GM03348 (cell line): ENCODE measurements at places on chromosomes 2 and 18.
A peak's percentile ranks its signal among the peaks of the same experiment; 100 is the strongest.

DNA sequence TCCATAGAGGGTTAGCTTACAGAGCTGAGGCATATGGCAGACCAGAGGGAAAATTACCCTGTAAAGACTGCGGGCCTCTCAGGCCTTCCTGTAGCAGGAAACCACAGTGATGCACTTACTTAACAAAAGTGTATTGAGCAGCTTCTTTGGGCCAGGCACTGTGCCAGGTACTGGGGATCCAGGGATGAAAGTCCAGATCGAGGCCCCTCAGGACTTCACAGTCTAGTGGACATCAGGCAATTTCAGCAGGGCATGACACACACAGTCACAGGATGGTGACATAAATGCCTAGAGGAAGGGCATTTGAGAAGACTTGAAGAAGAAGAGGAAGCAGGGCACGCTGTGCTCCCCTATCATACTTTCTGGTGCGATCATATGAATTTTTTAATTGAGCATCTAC is 71.7 kb downstream of the MARCO start:
- no peak for DNase-seq

DNA sequence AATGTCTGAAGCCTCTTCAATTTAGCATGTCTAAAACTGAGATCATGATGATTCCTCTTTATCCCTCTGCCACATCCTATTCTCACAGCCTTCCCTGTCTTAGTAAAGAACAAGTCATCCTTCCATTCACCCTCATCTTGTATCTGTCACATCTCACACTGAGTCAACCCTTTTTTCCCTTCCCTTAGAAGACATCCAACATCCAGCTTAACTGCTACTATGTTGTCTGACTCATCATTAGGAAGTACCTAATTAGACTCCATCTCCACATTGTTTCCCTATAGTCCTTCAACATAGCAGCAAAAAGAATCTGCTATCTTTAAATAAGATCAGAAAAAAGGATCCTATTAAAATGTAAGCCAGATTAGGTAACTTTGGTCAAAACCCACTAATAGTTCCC is 85.2 kb upstream of the GRB14 start:
- peak; percentile 48 for DNase-seq

GRCh38 chr2:58039170-58039611 is 7.4 kb upstream of the VRK2 start:
- DNase-seq: peak; percentile 31

DNA sequence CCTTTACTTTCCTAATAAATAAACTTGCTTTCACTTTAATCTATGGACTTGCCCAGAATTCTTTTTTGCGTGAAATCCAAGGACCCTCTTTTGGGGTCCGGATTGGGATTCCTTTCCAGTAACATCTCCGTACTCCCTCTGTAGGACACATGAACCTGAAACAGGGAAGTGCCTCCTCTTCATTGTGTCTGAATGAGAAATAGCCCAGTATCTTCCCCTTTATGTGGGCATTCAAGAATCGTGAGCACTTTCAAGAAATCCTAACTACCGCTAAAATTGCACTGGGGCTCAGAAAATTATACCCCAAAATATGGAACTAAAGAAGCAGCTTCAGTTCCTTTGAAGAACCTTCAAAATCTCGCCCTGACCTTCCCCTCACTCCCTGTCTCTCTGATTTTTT is 7.8 kb upstream of the POMC start:
- no peak for DNase-seq

DNA sequence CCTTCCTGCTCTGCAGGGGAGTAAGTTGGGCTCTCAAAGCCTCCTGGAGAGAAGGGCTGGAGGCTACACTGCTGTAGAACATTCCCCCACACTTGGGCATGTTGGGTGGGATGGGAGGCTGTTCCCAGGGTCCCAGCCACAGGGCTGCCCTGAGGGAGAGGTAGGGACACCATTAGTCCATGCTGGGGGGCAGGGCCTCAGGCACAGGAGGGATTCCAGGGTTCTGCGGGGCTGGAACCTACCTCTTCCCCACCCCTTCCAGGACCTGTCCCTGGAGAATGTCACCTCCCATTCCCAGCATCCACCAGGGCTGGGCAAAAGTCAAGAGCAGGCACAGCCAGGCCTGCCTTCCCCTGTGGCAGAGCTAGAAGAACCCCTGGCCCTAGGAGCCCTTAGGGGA is 6.9 kb upstream of the ADRA2B start:
- no peak for DNase-seq

DNA sequence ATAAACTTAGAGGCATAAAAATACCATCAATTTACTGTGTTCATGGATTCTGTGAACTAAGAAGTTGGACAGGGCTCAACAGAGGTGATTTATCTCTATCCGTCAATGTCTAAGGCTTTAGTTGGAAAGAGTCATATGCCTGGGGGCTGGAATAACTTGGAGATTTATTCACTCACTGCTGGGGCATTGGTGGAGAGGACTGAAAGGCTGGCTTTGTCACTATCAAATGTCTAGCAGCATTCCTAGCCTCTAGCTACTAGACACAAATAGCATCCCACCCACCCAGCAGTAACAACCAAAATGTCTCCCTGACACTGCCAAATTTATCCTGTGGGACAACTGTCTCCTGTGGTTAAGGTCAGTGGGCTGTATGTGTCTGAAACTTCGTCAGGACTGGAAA is 71.0 kb downstream of the EVA1A start:
- DNase-seq: no peak

GRCh38 chr18:73879328-73879727 is 268.3 kb downstream of the FBXO15 start:
- no peak for DNase-seq
